NCI-H2029 treated with DMSO at 0.1 percent for 48 hours (cell line): ENCODE measurements at places on chromosomes 16 and 17.

- no peak for DNase-seq
Observed at GRCh38 chr17:67842648-67843047, 17.3 kb downstream of the BPTF start.

DNA sequence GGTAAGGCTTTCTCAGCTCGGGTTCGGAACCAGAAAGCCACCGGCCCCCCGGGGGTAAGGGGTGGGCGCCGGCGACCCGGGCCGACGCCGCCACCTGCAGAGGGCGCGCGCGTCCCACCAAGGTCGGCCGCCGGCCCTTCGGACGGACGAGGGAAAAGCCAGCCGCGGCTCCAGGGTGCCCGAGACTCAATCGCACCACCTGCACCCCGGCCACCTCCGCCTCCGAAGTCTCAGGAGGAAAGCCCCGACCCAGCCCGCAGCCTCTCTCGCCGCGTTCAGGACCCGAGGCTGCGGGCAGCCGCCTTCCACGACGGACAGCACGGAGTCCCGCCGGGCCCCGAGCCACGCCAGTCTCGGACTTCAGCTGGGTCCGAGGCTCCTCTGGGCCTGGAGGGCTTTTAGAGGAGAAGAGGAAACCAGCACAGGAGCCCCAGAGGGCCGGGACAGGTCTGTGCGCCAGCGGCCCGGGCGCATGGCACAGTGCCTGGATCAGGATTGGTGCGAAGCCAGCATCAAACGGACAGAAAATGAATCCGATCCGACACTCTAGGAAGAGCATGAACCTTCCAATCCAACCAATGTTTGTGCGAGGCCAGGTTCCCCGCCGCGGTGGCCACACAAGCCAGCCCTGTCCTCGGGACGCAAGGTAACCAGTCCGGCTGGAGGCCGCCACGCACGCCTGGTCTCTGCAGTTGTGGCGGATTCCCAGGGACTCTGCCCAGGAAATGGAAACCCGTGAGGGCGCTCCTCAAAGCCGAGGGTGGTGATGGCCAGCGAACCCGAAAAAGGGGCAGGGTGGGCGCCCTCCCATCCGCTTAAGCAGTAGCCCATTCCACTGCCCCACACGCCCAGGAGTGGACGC lies 6.7 kb downstream of the CBX8 start:
- DNase-seq = no peak

DNA sequence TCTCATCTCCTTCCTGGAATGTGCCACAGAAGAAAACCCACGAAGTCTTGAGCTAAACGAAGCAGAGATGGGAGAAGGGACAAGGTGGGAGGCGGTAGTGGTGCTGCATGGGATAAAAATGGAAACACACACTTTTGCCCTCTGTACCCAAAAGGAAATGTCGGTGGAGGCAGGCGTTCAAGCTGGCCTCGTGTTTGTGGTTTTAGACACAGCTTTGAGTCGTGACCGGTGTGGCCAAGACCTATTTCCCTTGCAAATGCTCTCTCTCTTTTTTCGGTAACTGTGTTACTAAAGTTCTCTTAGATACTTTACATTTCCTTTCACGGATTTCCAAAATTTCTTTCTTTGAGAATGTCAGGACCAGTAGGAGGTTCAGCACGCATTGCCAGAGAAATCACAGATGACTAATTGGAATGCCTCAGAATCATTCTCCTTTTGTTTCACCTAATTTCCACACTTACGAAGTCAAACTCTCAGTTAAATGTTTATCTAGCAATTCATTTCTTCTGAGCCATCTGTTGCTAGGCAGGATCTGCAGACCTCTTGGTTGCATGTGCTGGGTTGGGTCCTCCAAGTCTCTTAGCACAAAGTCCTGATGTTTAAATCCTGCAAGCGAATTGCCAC lies 412.3 kb downstream of the MAF start:
- DNase-seq = no peak

- DNase-seq = no peak
Observed at GRCh38 chr16:67562526-67562917, at the start of gene CTCF. TSS of gene CTCF (plus strand) at chr16:67562526. CDS start at chr16:67610833, 48,307 bp downstream.
